ENCODE measurements at places on chromosomes 1 and 21. TPM values are rescaled to one million over a fixed set of nuclear protein-coding genes. Genes with fewer than 3 reads are reported as not detected.

Gene SVBP
- polyA plus RNA-seq, result 33.4 TPM

Gene KRTAP19-8
- not detected for polyA plus RNA-seq

Gene SHISAL2A
- polyA plus RNA-seq, result not detected

Gene MROH7
- polyA plus RNA-seq, result not detected

DNA sequence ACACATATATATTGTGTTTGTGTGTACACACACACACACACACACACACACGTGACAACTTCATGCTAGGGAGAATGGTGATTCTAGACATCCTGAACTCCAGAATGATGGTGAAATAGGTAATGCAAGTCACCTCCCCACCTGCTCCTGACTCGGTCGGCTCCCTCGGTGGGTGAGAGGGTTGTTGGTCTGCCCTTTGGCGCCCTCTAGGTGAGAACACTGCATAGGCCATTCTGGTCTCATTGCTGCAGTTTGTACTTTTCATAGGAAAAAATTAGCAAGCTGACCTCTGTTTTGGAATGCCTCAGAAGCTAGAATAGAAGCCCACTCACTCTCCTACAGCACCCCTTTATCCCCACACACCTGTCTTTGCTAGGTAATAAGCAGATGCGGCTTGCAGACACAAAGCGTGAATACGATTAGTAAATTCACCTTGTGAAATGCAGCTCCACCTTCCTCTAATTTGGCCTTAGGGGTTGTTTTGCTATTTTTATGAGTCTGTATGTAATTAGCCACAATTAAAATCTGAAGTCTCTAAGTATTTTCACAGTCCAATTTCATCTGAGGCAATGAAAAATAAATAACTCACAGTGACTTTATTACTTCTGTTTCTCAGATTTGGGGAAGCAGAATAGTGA, 130.0 kb upstream of the KCNJ15 start:
- peak; percentile 20 for DNase-seq

DNA sequence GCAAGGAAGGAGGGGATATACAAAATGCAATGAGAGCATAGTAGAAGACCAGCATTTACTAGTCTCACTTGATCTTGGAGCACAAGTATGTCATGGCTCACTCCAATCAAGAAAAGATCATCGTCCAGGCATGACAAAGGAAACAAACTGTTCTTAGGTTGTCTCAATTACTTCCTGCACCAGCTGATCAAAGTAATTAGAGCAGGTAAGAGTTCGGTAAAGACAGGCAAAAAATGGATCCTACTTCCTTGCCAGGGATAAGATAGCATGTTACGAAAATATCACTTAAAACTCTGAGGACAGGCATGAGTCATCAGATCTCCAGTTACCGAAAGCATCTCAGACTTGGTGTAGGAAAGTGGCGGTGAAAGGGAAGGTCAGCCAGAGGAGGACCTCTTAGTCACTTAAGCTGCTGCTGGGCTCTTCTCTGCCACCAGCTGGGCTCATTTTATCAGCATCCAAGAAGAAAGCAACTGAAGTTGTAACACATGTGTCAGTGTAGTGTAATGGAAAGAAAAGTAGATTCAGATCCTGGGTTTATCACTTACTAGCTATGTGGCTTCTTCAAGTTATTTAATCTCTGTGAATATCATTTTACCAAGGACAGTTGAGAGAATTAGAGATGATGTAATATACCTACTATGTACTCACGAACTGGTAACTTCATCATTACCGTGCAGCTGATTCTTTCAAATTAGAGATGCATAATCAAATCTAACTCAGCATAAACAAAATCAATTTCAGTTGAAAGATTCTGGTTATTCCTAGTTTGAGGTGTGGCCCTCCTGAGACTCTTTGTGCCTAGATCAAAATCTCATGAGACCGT, 46.8 kb downstream of the XCL1 start:
- peak; percentile 97 for DNase-seq

DNA sequence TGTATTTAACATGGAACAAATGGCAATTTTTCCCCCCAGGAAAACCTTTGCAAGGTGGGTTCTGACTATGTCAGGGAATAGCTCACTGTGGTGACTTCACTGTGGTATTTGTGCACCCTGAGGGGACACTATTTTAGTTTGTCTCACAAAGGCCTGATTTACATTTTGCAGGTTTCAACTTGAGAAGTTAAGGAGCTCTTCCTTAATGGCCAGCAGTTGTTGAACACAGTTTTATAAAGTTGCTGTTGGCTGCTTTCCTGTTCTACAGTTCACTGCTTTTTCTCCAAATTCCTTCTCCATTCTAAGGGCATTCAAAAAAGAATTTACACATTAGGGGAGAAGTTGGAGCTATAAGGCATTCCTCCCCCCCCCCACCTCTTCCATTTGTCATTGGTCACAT, 4.6 kb downstream of the LAMC1 start:
- no peak for DNase-seq

- DNase-seq, result no peak
Observed at GRCh38 chr1:89089962-89090361, 25.0 kb upstream of the GBP1 start.

GRCh38 chr1:246333855-246334254, 173.2 kb downstream of the SMYD3 start:
- DNase-seq, result peak; percentile 54

DNA sequence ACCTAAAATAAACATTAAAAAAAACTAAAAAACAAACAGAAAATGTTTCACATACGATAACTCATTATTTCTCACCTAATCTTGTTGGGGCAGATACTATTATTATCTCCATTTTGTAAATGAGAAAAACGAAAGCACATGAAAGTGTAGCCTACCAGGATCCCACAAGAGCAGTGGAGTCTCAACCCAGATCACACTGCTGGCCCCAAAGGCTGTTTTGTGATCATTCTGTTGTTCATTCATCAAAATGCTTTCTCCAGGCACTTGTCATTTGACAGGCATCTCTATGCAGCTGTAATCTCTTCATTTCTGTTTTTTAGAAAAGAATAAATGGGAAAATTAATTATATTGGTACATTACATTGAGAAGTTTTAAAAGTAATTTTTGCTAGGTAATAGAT, 67.5 kb downstream of the AK5 start:
- no peak for DNase-seq

DNA sequence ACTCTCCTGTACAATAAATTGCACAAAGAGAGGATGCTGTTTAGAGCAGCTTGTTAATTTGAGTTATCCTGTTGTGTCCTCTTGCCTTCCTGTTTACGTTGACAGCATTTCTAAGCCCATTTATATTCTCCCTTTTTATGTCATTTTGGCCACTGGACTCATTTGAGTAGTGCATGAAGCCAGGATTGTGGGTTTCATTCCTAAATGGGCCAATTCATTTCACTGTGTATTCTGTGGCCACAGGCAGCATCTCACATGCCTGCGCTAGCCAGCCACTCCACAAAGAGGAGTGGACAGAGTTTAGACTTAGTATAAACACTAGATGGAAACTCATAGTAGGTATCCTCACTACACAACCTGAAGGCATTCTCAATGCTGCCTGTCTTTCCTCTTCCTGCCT, 73.4 kb downstream of the DTL start:
- DNase-seq, result no peak

DNA sequence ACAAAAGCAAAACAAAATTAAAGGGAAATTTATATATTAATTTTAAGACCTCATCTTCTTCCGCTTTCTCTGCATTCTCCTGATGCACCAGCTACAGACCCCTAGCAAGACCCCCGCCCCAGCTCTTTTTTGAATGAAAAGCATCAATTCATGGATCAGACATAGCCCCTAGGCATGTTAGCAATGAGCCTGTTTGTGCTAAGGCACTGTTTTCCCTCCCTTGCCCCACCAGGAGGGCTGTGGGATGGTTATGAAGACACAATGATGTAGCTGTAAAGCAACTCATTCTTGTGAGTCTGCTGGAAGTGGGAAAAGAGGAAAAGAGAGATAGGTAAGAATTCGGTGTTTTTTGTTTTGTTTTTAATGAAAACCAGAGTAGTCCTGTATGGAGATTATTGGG, 88.5 kb upstream of the ZBTB18 start:
- DNase-seq, result no peak

GRCh38 chr1:7919880-7920279, 20.8 kb downstream of the TNFRSF9 start:
- no peak for DNase-seq

- DNase-seq, result no peak
Observed at GRCh38 chr1:23594927-23595353, 35.6 kb upstream of the ID3 start.

- peak; percentile 90 for DNase-seq
Observed at GRCh38 chr1:58815069-58815685, 31.3 kb upstream of the JUN start.

DNA sequence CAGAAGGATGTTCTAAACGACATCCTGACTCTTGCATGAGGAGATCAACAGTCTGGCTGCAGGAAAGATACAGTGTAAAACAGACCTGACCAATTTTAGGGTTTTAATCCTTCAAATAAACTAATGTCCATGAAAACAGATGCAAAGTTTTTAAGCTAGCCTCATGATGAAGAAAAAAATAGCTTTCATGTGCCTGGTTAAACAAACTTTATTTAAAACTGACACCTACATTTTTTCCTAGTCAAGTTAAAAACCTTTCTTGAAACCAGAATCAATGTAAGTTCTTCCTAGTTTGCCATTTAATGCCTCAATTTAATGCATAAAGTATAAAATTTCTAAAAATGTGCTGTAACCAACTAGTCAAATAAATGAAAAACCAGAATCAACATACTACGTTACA, 2.9 kb downstream of the WDR26 start:
- no peak for DNase-seq

All from fibroblast of lung (primary cell).